ENCODE measurements at places on chromosomes 13 and 19.

DNA sequence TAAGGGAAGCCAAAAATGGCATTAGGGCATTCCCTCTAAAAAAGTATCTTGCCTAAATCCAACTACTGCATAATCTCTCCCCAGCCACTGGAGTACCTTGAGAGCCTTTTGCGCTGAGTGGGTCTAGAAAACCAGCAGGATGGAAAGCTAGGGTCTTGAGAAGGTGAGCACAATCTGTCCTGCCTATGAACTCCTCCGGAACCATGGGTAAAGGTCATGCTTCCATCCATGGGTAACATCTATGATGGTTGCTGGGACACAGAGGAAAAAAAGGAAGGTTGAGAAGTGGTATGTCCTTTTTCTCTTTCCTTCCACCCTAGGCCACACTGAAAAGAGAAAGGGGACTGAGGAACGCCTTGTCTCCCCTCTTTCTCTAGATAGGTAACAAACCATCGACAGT, 52.4 kb downstream of the ZNF676 start:
- DNase-seq = peak; percentile 33

DNA sequence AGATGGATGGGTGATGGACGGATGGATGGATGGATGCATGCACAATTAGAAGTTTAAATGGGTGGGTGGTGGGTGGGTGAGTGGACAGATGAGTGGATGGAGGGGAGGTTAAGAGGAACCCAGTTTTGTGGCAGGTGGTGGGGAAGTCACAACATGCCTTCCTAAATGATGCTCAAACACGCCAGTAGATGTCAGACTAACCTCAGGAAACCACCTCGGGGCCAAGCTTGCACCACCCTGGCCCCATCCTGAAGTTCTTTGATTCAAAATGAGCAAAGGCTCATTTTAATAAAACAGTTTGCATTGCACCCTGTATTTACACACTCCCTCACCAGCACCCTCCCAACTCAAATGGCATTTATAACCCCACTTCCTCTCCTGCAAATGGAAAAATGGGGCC, 91.4 kb upstream of the CACNA1A start:
- DNase-seq = peak; percentile 57

DNA sequence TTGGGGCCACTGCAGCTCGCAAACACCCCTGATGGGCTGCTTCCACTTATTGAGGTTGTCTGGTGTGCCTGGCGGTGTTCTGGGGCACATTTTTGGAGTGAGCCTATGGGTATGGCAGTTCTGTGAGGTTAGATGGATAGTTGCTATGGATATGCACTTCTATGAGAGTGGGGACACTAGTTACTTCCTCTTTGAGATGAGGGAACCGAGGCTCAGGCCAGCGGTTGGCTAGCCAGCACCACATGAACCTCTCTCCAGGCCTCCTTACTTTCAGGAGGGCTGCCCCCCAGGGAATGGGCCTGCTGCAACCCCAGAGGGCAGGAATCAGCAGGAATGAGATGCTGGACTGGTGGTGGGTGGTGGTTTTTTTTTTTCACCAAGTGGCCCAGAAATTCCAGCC, 13.5 kb upstream of the PRR19 start:
- DNase-seq = no peak

DNA sequence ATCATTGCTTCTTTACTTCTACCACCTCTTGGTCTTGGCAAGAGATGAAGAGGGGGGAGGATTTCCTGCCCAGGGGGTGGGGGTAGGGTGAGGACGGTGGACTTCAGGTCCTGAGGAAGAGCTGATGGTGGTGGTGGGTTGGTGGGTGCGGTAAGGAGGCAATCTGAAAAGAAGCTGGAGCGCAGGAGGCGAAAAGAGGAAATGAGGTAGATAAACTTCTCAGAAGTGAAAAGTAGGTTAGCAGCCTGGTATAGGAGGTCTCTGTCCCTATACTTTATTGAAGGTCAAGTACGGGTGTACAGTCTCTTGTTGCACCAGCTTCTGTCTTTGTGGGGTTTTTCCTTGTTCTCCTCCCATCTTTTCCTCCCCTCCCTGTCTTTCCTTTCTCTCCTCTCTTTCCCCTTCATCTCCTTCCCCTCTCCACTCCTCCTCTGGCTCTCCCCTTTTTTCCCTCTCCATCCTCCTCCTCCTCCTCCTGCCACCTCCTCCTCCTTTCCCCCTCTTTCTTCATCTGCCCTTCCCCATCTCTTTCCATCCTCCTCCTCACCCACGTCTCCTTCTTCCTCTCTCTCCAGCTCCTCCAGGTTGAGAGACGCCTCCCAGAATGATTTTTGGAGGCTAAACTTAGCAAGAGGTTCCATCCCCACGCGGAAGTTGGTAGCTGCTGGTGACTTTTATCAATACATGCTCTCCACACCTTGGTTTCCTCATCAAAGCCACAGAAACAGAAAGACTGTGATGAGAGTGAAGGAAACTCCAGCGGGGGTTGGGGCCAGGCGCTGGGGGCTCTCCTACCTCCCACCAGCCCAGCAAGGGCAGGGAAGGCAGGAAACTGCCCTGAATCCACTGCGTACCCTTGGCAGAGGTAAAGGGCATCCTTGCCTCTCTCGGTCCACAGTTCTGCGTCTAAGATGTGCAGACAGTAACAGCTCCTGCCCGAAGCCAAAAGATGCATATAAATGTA, 15.3 kb downstream of the TNFSF14 start:
- no peak for DNase-seq

DNA sequence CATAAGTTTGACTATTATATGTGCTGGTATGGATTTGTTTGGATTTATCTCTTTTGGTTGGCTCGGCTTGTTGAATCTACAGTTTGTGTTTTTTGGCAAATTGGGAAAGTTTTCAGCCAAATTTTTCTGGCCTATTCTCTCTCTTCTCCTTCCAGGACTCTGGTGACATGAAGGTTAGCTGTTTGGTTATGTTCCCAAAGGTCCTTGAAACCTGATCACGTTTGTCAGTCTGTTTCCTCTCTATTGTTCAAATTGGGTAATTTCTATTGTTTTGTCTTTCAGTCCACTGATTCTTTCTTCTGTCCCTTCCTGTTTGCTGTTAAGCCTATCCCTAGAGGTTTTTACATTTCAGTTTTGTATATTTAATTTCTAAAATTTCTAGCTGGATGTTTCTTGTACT, 81.5 kb upstream of the SHISA2 start:
- no peak for DNase-seq

DNA sequence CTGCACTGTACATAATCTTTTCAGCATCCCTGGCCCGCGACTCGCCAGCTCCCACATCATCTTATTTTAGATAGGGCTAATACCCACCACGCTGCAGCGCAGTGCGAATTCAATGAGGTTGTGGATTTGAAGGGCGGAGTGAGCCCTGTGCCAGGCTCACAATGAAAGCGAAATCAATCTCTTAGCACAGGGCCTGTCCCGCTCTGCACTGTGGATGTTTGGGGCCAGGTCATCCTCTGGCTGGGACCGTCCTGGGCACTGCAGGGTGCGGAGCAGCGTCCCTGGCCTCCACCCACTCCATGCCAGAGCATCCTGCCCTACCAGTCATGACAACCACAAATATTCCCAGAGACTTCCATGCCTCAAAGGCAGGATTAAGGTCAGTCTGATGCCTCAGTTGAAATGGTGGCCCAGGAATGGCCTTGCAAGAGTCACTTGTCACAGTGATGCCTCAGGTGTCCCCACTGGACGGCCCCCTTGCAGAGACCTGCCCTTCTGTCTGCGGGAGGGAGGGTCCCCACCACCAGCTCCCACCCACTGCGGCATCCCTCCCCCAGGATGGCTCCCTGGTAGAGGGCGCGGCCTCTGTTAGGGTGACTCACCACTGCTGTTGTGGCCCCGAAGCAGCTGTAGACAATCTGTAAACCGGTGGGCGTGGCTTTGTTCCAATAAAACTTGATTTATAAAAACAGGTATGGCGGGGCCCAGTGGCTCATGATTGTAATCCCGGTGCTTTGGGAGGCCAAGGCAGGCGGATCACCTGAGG, 5.6 kb downstream of the UHRF1 start:
- peak; percentile 40 for DNase-seq

- no peak for DNase-seq
Observed at GRCh38 chr19:2775556-2776430, 7.3 kb downstream of the SGTA start.

- peak; percentile 42 for DNase-seq
Observed at GRCh38 chr19:16338470-16339360, 14.1 kb downstream of the KLF2 start.

GRCh38 chr19:50728084-50728737, 5.0 kb downstream of the CLEC11A start:
- peak; percentile 97 for DNase-seq

DNA sequence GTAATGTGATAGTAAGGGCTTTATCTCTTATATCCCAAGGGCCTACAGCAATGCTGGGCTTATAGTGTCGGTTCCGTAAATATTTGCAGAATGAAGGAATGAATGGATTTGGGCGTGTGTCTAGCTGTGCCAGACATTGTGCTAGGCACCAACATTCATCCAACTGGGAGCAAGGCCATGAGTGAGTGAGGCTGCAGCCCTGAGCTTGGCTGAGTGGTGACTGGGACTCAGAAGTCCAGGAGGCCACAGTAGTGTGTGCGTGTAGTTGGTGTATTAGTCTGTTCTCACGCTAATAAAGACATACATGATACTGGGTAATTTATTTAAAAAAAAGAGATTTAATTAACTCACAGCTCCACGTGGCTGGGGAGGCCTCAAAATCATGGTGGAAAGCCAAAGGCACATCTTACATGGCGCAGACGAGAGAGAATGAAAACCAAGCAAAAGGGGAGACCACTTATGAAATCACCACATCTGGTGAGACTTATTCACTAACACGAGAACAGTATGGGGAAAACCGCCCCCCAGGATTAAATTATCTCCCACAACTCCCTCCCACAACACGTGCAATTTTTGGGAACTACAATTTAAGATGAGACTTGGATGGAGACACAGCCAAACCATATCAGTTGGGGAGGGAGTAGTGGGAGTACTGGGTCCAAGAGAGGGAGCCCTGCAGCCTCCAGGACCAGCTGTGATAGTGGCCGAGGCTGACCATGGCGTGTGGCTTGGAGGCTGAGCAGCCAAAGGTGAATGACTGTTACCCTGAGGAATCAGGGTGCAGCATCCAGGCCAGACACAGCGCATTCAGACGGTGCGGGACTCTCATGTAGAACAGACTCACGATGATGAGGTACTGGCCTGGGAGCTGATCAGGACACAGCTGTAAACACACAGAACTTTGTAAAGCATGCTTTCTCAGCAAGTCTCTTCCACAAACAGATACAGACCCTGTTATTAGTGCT, 104.6 kb downstream of the TEX26 start:
- DNase-seq = no peak

DNA sequence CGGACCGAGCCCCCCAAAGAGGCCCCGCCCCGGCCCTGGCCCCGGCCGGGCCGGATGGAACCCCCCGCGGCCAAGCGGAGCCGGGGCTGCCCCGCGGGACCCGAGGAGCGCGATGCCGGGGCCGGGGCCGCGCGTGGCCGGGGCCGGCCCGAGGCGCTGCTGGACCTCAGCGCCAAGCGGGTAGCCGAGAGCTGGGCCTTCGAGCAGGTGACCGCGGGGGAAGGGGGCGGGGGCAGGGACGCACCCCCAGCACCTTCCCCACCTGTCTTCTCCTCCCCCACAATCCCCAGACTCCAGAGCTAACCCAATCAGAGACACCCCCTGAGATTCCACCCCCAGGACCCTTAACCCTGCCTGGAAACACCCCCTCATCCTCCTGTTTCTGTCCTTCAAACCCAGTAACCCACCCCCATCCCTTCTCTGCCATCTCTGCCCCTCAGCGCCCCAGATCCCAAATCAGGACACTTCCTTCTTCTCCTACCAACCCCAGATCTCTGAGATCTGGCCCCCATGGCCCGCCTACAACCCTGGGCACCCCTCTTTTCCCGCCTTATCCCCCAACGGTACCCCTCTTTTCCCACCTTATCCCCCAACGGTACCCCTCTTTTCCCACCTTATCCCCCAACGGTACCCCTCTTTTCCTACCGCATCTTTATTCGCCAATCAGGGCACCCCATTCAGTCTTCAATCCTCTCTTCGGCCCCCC, 505 bp downstream of the ZSWIM4 start:
- no peak for DNase-seq

GRCh38 chr13:32471187-32471922, 43.4 kb upstream of the N4BP2L1 start:
- DNase-seq = no peak

DNA sequence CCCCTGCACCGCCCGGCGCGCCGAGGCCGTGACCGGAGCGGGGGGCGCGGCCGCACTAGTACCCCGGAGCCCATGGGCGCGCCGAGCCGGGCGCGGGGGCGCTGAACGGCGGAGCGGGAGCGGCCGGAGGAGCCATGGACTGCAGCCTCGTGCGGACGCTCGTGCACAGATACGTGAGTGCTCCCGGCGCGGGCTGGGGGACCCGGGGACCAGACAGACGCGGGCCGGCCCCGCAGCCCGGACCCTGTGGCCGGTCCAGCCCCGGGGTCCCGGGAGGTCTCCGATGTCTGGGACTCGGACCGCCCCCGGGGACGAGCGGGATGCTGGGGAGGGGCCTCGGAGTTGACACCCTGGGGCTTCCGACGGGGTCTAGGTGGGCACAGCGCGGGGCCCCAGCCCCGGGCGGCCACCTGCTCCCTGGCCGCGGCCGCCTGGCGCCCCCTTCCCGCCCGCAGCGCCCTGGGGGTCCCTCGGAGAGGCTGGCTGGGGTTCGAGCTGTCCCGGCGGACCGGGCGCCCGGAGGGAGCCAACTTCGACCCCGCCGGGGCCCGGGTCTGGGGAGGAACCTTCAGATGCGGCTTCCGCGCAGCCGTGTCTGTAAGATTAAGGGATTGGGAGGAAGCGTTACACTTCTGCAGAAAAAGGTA, 568 bp downstream of the ATP11A start:
- no peak for DNase-seq

- no peak for DNase-seq
Observed at GRCh38 chr19:23774524-23774971, 15.9 kb upstream of the ZNF681 start.

GRCh38 chr19:46487802-46488445, 7.7 kb downstream of the PNMA8B start:
- DNase-seq = peak; percentile 72

DNA sequence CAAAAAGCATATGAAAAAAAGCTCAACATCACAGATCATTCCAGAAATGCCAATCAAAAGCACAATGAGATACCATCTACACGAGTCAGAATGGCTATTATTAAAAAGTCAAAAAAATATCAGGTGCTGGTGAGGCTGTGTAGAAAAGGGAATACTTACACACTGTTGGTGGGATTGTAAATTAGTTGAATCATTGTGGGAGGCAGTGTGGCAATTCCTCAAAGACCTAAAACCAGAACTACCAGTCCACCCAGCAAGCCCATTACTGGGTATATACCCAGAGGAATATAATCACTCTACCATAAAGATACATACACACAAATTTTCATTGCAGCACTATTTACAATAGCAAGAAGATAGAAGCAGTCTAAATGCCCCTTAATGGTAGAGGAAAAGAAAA, 529.9 kb downstream of the SLITRK1 start:
- DNase-seq = no peak

DNA sequence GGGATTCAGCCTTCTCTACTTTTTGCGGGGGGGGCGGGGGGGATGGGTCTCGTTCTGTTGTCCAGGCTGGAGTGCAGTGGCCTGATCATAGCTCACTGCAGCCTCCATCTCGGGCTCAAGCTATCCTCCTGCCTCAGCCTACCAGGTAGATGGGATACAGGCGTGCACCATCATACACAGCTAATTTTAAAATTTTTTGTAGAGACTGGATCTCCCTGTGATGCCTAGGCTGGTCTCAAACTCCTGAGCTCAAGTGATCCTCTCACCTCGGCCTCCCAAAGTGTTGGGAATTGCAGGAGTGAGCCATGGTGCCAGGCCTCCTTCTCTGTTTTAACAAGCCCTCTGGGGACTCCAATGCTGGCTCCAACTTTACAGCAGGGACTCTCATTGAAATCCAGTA, 569 bp upstream of the ZNF792 start:
- no peak for DNase-seq
